GM23248 (cell line): ENCODE measurements at places on chromosomes 3 and 15. TPM values are rescaled to one million over a fixed set of nuclear protein-coding genes. Genes with fewer than 3 reads are reported as not detected.
A peak's percentile ranks its signal among the peaks of the same experiment; 100 is the strongest.

DNA sequence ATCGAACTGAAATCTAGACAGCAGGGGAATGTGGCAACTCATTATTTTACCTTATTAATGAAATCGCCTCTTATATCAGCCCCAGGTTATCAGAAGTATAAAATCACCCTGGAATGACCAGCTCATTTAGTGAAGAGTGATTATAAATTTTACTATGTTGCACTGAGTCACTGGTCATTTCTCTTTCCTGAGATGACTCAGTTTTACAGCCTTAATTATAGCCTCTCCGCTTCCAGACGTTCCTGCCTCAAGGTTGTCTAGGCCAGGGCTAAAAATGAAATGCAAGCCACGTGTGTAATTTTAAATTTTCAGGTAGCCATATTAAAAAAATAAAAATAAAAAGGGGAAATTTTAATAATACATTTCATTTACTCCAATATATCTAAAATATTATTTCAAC, 33.3 kb downstream of the DET1 start:
- H3K27me3 ChIP-seq = no peaks in the 10 kb centered on the region
- H3K4me3 ChIP-seq = no peak overlapping the region
- H3K36me3 ChIP-seq = no peaks in the 10 kb centered on the region; the same call in 1 of the 2 replicates
- H3K4me1 ChIP-seq = peaks cover 14% of the 10 kb centered on the region
- DNase-seq = peak; percentile 85

- no peaks in the 10 kb centered on the region for H3K36me3 ChIP-seq
- peaks cover 21% of the 10 kb centered on the region for H3K4me1 ChIP-seq
- H3K27me3 ChIP-seq = no peaks in the 10 kb centered on the region
- no peak overlapping the region for H3K27ac ChIP-seq
Observed at GRCh38 chr3:155443815-155444214, 150.3 kb upstream of the STRIT1 start.

- no peaks in the 10 kb centered on the region for H3K4me1 ChIP-seq
- H3K27me3 ChIP-seq = peaks cover 8% of the 10 kb centered on the region
- H3K36me3 ChIP-seq = no peaks in the 10 kb centered on the region
- no peak overlapping the region for H3K4me3 ChIP-seq
- DNase-seq = no peak
Observed at GRCh38 chr15:88725305-88726210, 77.7 kb upstream of the ACAN start.

GRCh38 chr3:97927704-97928103, 44.5 kb downstream of the RIOX2 start:
- H3K4me1 ChIP-seq = no peaks in the 10 kb centered on the region
- H3K27ac ChIP-seq = no peak overlapping the region
- no peaks in the 10 kb centered on the region for H3K27me3 ChIP-seq
- no peaks in the 10 kb centered on the region for H3K36me3 ChIP-seq
- DNase-seq = no peak

P2RY1 gene
- total RNA-seq = 0.13 and 0.22 TPM in 2 replicates

CAV3 gene
- not detected in 2 replicates for total RNA-seq
